ENCODE measurements at places on chromosomes 2 and 18. TPM values are rescaled to one million over a fixed set of nuclear protein-coding genes. Genes with fewer than 3 reads are reported as not detected.

- H3K27ac ChIP-seq, result no peak overlapping the region
- no peaks in the 10 kb centered on the region for H3K27me3 ChIP-seq
- no peak for DNase-seq
- no peak overlapping the region for H3K4me3 ChIP-seq
- H3K4me1 ChIP-seq, result peaks cover 29% of the 10 kb centered on the region
These were observed 40.4 kb downstream of the LDLRAD4 start for GRCh38 chr18:13258921-13259320.

DNA sequence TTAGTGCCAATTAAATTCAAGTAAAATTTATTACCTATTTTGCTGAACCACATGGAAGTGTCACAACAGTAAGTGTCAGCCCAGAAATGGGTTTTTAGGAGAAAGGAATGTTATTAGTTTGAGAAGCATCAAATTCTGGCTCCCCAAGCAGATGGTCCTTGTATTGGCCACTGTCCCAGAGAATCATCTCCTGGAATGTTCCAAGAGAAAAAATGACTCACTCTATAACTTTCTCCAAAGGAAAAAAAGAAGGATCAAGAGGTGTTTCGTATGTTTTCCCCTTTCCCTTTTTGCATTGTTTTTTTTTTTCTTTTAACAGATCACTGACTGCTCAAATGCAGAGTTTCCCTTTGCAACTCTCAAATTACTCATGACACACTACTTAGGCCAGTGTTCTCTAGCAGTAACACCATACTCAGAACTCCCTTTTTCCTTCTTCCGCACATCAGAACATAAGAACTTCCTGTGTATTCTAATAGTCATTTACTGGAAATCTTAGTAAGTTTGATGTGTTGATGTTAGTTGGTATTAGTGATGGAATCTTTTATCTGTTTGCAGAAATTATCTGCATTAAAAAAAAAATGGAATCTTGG lies 390.3 kb downstream of the GPD2 start:
- no peaks in the 10 kb centered on the region for H3K36me3 ChIP-seq
- H3K27me3 ChIP-seq, result no peaks in the 10 kb centered on the region
- H3K27ac ChIP-seq, result no peak overlapping the region
- no peak for DNase-seq
- H3K4me1 ChIP-seq, result no peaks in the 10 kb centered on the region

DNA sequence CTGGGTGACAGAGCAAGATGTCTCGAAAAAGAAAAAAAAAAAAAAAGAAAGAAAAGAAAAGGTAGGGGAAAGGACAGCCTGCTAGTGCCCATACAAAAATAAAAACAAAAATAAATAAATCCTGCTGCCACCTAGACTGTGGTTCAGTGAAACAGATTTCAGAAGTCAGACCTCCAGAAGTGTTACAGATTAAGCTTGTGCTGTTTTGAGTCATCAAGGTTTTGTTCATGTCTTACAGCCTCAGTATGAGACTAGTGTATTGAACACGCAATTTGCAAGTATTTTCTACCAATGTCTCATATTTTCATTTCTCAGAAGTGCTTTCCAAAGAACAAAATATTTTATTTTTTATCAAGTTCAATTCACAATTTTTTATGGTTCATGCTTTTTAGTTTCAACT lies 720.4 kb upstream of the GYPC start:
- no peaks in the 10 kb centered on the region for H3K4me1 ChIP-seq
- no peaks in the 10 kb centered on the region for H3K27me3 ChIP-seq
- H3K36me3 ChIP-seq, result no peaks in the 10 kb centered on the region
- H3K4me3 ChIP-seq, result no peak overlapping the region
- H3K27ac ChIP-seq, result no peak overlapping the region

GRCh38 chr2:239432174-239432573 lies 31.4 kb upstream of the HDAC4 start:
- H3K4me3 ChIP-seq, result no peak overlapping the region
- no peak for DNase-seq
- no peak overlapping the region for H3K27ac ChIP-seq
- no peaks in the 10 kb centered on the region for H3K36me3 ChIP-seq
- no peaks in the 10 kb centered on the region for H3K4me1 ChIP-seq
- no peaks in the 10 kb centered on the region for H3K27me3 ChIP-seq

GRCh38 chr2:27018142-27018541 lies 14.6 kb upstream of the TMEM214 start:
- H3K27me3 ChIP-seq, result no peaks in the 10 kb centered on the region
- DNase-seq, result peak; percentile 44
- H3K4me1 ChIP-seq, result peaks cover 87% of the 10 kb centered on the region

- no peaks in the 10 kb centered on the region for H3K36me3 ChIP-seq
- no peak overlapping the region for H3K4me3 ChIP-seq
- no peak overlapping the region for H3K27ac ChIP-seq
- no peaks in the 10 kb centered on the region for H3K27me3 ChIP-seq
- DNase-seq, result no peak
These were observed 299.7 kb downstream of the CDCA7 start for GRCh38 chr2:173654161-173654895.

GRCh38 chr18:61334491-61334850 lies 1.2 kb downstream of the CDH20 start:
- peak overlapping the region; percentile 18 for H3K27ac ChIP-seq
- peaks cover 26% of the 10 kb centered on the region for H3K27me3 ChIP-seq
- no peak overlapping the region for H3K4me3 ChIP-seq
- H3K4me1 ChIP-seq, result no peaks in the 10 kb centered on the region

- H3K4me3 ChIP-seq, result no peak overlapping the region
- no peak for DNase-seq
- H3K36me3 ChIP-seq, result no peaks in the 10 kb centered on the region
- H3K27ac ChIP-seq, result no peak overlapping the region
- no peaks in the 10 kb centered on the region for H3K27me3 ChIP-seq
These were observed 5.2 kb upstream of the NCAPH start for GRCh38 chr2:96330407-96330806.

GRCh38 chr18:31555971-31556747 lies 35.5 kb upstream of the TTR start:
- H3K36me3 ChIP-seq, result no peaks in the 10 kb centered on the region
- DNase-seq, result no peak
- H3K4me1 ChIP-seq, result no peaks in the 10 kb centered on the region
- no peaks in the 10 kb centered on the region for H3K27me3 ChIP-seq
- no peak overlapping the region for H3K4me3 ChIP-seq
- H3K27ac ChIP-seq, result no peak overlapping the region

DNA sequence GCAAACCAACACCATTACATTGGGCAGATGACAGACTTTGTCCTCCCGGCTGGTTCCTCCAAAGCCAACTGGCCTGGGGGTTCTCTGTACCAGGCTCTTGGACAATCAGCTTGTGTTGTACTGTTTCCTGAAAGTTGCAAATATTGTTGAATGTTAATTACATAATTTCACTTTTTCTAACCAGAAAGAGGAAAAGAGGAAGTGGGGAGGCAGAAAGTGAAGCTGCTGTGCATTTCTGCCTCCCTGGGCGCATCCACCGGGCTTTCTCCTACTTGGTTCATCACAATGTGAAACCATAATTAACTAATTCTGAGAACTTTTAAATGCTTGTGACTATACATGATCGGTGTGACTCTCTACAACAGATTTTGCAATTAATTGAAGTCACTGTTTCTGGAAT lies 10.1 kb downstream of the TWIST2 start:
- no peak overlapping the region for H3K4me3 ChIP-seq
- no peak for DNase-seq
- H3K36me3 ChIP-seq, result no peaks in the 10 kb centered on the region
- no peak overlapping the region for H3K27ac ChIP-seq
- peaks cover 27% of the 10 kb centered on the region for H3K27me3 ChIP-seq

GRCh38 chr18:36759167-36759776 lies 69.5 kb downstream of the TPGS2 start:
- H3K36me3 ChIP-seq, result no peaks in the 10 kb centered on the region
- H3K4me3 ChIP-seq, result no peak overlapping the region

DNA sequence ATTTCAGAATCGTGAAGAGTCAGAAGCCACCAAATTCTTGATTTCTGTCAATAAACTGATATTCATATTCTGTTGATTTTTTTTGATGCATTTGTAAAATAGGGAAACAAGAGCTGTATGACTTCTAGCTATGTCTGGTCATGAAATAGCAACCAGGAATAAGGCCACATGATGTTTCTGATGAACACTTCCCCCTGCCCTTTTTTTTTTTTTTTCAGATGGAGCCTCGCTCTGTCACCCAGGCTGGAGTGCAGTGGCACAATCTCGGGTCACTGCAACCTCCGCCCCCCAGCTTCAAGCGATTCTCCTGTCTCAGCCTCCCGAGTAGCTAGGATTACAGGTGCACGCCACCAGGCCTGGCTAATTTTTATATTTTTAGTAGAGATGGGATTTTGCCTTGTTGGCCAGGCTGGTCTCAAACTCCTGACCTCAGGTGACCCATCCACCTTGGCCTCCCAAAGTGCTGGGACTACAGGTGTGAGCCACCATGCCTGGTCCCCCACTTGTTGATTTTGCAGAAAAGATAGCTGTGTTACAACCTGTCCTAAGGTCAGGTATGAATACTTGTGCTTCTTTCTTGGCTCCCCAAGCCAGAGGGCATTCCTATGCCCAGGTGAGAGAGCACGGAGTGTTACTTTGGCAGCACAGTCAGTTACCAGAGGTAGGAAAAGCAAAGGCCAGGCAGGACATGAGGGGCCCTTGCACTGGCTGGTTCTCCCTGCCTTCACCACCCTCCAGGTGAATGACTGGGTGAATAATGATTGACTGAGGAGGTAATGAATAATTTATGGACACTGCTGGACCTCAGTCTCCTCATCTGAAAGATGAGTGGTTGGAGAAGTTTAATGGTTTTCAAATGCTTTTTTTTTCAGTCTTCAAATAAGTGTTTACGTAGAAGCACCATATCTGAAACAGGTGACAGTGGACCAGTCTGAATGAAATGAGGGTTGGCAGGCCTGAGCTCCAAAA lies 39.6 kb downstream of the PAX8 start:
- H3K36me3 ChIP-seq, result no peaks in the 10 kb centered on the region
- H3K4me3 ChIP-seq, result no peak overlapping the region
- peak overlapping the region; percentile 86 for H3K27ac ChIP-seq
- no peaks in the 10 kb centered on the region for H3K27me3 ChIP-seq
- no peak for DNase-seq

DNA sequence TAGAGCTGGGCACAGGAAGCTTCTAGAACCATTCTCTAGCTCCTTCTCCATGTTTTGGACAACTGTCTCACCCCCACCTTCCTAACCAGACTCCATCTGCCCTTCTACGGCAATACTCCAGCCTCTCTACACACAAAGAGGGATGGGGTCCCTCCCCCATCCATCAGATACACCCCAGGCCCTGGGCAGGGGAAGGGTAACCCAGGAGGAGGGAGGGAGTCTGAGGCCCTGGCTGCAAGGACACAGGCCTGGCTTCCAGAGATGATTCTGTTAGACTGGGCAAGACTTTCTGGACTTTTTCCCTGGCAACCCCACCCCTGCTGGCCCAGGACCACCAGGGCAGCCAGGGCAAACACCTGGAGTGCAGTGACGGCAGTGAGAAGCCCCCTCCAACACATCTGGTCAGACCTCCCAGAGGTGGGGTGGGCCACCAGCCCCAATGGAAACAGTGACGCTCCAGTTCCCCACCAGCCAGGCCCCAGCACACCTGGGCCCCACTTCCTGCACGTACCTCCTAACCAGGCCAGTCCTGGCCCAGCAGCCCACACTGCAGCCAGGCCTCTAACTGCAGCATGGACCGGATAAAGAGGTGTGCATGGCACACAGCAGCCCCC lies 6.5 kb downstream of the CYP26B1 start:
- no peaks in the 10 kb centered on the region for H3K36me3 ChIP-seq
- H3K4me3 ChIP-seq, result no peak overlapping the region
- peak; percentile 10 for DNase-seq
- H3K4me1 ChIP-seq, result peaks cover 53% of the 10 kb centered on the region
- peaks cover 12% of the 10 kb centered on the region for H3K27me3 ChIP-seq

DNA sequence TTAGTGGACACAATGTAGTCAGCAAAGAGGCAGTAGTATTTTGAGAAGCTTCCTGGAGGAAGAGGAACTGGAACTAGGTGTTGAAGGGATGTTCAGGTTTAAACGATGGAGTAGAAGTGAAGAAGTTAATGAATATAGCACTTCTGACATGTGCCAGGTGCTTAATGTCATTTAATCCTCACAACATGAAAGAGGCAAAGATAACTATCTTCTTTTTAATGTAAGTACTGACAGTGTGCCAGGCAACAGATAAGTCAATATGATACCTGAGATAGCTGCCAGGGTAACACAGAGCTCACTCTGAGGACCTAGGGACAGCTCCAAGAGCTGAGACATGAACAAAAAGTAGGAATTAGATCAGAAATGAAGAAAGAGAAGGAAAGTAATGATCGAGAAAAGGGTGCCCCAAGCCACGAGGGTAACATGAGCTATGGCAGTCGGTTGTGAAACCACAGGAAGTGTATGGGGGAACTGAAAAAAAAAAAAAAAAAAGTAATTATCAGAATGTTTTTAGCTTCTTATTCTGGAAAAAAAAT lies 140.7 kb downstream of the RNF144A start:
- H3K27ac ChIP-seq, result no peak overlapping the region
- no peaks in the 10 kb centered on the region for H3K27me3 ChIP-seq
- H3K4me3 ChIP-seq, result no peak overlapping the region
- H3K36me3 ChIP-seq, result no peaks in the 10 kb centered on the region
- H3K4me1 ChIP-seq, result no peaks in the 10 kb centered on the region

- no peaks in the 10 kb centered on the region for H3K4me1 ChIP-seq
- no peaks in the 10 kb centered on the region for H3K36me3 ChIP-seq
- no peak for DNase-seq
These were observed 48.6 kb upstream of the TEX51 start for GRCh38 chr2:126849991-126850535.

GRCh38 chr2:147603876-147604275 lies 241.0 kb upstream of the ACVR2A start:
- H3K4me3 ChIP-seq, result no peak overlapping the region
- H3K36me3 ChIP-seq, result no peaks in the 10 kb centered on the region
- no peaks in the 10 kb centered on the region for H3K4me1 ChIP-seq
- no peak for DNase-seq
- no peak overlapping the region for H3K27ac ChIP-seq

DNA sequence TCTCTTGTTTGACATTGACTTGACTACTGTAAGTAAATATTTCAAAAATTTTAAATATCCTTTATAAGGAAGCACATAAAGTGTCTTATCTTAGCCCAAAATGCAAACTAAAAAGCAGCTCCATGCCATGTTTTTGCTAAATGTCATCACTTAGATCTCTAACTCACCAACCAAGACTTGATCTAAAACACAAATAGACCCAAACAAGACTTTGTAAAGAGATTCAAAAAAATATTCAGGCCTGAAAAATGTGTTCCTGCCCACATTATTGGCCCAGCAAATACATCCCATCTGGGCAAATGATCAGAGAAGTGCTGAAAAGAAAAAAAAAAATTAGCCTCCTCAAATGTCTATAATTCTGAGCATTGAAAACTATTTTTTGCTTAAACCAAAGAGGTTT lies 187.6 kb downstream of the MREG start:
- H3K4me3 ChIP-seq, result no peak overlapping the region
- H3K27ac ChIP-seq, result no peak overlapping the region
- no peaks in the 10 kb centered on the region for H3K4me1 ChIP-seq
- no peak for DNase-seq
- no peaks in the 10 kb centered on the region for H3K36me3 ChIP-seq

- H3K4me3 ChIP-seq, result no peak overlapping the region
- no peak overlapping the region for H3K27ac ChIP-seq
- DNase-seq, result no peak
- peaks cover 6% of the 10 kb centered on the region for H3K4me1 ChIP-seq
- no peaks in the 10 kb centered on the region for H3K27me3 ChIP-seq
These were observed 60.7 kb downstream of the CCDC85A start for GRCh38 chr2:56244506-56244905.

The COL5A2 gene
- total RNA-seq, result 5.3 TPM

The DTNA gene
- total RNA-seq, result 38.6 TPM

The OR6B2 gene
- not detected for total RNA-seq

The POTEJ gene
- not detected for total RNA-seq

The DCDC2C gene
- total RNA-seq, result not detected

The TGFA gene
- 0.05 TPM for total RNA-seq

The RAMP1 gene
- 72.3 TPM for total RNA-seq

The ITGB6 gene
- total RNA-seq, result 1.1 TPM

The ANKRD12 gene
- 39.0 TPM for total RNA-seq

The L3MBTL4 gene
- total RNA-seq, result 0.81 TPM

The CSRNP3 gene
- total RNA-seq, result 0.27 TPM
